Nephron progenitor cell (in vitro differentiated cells): ENCODE measurements at places on chromosomes 7 and 10.

GRCh38 chr7:147992698-147993097 is 597.9 kb upstream of the C7orf33 start:
- DNase-seq = no peak

DNA sequence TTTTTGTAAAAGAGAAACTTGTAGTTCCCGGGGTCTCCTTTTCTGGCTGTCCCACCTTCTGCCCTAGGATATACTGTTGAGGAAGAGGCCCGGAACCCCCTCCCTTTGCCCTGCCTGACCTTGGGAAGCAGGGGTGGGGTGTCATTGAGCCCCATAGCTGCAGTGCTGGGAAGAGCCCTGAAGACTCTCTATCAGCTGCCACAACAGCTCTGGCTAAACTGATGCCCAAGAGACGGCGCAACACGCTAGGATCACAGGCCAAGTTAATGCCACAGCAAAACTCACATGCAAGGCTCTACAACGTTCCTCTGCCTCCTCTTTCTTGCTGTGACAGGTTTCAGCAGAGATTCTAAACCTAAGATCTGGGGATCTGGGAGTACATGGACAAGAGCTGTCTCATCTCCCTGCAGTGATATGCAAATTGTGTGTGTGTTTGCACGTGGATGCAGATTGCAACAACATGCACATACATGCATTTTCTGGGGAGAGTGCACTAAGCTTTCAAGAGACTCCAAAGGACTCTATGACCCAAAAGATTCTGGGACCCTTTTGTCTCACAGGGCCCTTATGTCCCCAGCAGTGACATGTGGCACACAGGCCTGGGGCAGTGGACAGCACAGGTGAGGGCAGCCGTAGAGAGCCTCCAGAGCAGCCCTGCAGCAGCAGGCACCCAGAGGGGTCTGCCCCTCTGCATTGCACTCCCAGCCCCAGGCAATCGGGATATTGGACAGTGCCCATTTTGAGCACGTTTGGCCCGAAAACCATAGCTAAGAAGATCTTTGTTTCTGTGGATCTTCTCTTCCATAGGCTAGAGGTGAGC is 2.5 kb downstream of the RASSF4 start:
- no peak for DNase-seq

GRCh38 chr7:98909487-98909886 is 31.2 kb downstream of the TRRAP start:
- no peak for DNase-seq

GRCh38 chr7:135147899-135148721 is at the start of gene TMEM140:
TMEM140 (plus strand) TSS chr7:135148072; CDS start chr7:135164442, 16,370 bp downstream.
- DNase-seq = no peak

GRCh38 chr10:86065711-86066251 is 300.8 kb downstream of the GRID1 start:
- DNase-seq = no peak

- DNase-seq = no peak
Observed at GRCh38 chr7:55360486-55360885, 4.7 kb upstream of the LANCL2 start.

DNA sequence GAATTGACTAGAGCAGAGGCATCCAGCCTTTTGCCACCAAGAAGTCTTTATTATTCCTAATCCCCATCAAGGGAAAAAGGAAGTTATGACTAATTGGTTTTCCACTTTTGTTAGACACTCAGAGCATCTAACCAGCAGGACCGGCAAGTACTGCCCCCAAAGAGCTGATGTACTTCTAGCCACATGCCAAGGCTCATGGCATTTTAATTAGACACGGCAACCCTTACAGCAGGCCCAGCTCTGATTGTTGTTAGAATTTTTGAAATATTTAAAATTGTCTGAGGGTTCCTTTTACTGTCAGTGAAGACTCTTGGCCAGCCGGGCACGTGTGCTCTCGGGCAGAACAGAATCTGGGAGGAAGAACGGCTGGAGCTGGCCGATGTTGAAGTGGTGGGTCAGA is 114.8 kb downstream of the SPAG6 start:
- no peak for DNase-seq

DNA sequence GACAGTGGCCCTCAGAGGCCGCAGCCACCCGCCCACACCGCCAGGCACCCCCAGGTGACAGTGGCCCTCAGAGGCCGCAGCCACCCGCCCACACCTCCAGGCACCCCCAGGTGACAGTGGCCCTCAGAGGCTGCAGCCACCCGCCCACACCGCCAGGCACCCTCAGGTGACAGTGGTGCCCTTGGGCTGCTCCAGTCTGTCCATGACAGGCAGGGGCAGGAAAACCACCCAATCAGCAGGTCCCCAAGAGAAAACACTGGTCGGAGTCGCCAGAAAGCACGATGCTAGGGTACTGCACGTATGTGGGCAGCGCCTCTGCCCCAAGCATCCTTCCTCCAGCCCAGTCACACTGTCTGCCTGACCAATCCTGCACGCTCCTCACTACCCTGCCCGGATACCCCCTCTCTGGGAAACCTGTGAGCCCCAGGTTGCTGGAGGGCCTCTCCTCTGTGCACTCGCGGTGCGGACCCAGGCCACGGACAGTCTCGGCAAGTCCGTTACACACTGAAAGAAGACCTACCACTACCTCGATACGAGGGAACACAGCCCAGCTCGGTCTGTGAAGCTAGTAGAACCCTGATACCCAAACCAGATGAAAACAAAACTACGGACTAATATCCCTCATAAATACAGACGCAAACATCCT is 11.7 kb upstream of the GPR146 start:
- no peak for DNase-seq

DNA sequence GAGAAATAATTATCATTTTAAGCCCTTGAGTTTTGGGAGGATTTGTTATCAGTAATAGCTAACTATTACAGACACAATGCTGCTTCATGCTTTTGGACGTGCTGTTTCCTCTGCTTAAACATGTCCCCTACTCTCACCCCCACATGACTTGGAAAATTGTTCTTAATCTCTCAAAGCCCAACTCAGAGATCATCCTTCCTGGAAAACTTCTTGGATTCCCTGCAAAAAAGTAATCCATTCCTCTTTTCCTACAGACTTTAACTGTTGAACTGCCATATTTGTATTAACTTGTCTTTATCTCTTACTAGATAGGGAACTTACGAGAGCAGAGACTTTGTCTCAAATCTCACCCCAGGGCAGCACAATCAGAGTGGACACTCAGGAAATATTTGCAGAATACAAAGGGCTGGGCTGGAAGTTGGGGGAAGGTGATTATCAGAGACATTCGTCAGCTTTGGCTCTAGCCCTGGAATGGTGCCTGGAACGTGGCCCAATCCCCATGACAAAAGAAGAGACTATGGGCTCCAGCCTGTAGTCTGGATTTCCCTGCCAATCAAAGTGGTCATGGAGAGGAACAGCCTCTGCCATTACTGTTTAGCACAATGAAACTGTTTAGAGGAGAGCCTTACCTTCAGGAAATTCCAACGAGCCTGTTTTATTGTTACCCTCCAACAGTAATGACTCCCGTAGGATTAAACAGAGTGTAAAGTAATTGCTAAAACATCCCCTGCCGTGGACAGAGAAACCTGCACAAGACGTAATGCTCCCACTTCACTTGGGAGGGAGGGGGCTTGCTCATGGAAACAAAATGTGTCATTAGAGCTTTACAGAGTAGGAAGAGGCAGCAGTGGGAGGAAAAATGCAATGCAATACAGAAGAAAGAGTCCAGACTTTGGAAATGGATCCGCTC is 140.4 kb upstream of the AUTS2 start:
- no peak for DNase-seq

DNA sequence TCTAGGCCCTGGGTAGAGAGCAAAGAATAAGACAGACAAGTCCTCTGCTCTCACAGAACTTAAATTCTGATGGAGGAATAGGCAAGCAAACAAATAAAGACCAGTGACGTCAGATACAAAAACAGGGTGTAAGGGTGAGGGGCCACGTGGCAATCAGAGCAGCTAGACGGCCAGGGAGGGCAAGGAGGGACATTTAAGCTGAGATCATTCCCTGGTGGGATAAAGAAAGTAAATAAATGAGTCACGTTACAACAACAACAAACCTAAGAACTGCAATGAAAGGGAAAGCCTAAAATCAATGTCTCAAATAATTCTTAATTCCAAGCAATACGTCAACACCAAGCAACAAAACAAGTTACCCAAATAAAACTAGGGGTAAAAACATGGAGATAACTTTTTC is 21.8 kb downstream of the STN1 start:
- DNase-seq = no peak

GRCh38 chr7:47678641-47679380 is 96.9 kb upstream of the TNS3 start:
- DNase-seq = no peak

- no peak for DNase-seq
Observed at GRCh38 chr7:150823484-150824126, 23.0 kb downstream of the TMEM176A start.

DNA sequence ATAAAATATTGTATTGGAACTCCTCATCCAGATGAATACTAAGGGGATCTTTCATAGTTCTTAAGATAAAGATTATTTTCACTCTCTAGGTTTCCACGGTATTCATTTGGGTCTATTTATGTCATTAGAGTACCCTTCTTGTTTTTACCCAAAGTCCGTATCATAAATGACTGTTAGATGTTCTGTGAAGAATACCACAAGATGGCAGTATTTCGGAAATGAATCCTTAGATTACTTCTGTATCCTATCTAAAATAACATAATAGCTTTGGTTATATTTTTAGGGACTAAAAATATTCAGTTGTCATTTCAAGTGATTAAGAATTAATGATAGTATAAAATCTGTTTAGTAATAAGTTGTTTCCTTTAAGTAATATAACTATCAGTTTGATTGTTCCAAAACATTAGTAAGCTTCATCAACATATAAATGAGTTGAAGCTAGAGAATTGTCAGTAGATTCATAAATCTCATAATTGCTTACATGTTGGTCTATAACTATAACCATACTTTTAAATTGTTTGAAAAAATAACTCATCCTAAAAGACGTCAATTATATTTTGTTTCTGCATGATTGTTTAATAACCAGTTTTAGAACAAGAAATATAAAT is 337.5 kb upstream of the KCND2 start:
- no peak for DNase-seq

- DNase-seq = peak; percentile 48
Observed at GRCh38 chr7:27096768-27097514, 1.1 kb upstream of the HOXA1 start.

DNA sequence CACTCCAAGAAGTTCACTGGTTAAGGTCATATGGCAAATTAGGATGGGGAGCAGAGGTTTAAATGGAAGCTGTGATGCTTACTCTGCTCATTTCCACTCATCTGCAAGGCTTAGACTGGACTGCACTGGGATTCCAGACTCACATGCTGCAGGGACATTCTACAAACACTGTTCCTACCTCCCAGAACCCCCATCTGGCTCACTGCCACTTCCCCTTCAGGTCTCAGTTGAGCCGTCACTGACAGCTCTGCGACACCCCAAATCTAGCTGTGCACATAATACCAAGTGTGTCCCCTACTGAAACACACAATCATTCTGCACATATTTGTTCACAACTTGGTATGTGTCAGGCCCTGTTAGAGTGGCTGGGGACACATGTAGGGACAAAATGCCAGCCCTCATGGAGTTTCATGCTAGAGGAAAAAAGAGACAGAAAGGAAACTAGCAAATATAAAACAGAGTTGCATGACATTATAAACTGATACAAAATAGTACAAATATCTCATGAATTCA is 5.4 kb downstream of the PRKCQ start:
- no peak for DNase-seq

- DNase-seq = no peak
Observed at GRCh38 chr10:49034925-49035324, 80.4 kb downstream of the VSTM4 start.

DNA sequence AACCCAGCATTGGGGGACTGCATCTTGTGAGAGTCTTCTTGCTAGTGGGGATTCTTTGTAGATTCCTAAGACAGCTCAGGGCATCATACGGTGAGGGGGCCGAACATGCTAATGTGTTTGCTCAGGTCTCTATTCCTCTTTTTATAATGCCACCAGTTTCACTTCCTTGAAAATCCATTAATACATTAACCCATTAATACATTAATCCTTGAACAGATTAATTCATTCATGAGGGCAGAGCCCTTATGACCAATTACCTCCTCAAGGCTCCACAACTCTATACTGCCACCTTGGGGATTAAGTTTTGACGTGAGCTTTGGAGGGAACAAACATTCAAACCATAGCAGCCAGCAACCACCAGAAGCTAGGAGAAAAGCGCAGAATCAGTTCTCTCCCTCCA is 67.2 kb upstream of the POT1 start:
- DNase-seq = no peak

- no peak for DNase-seq
Observed at GRCh38 chr7:43083106-43083505, 29.3 kb upstream of the HECW1 start.

- DNase-seq = no peak
Observed at GRCh38 chr7:150686030-150686631, 625 bp downstream of the GIMAP2 start.

DNA sequence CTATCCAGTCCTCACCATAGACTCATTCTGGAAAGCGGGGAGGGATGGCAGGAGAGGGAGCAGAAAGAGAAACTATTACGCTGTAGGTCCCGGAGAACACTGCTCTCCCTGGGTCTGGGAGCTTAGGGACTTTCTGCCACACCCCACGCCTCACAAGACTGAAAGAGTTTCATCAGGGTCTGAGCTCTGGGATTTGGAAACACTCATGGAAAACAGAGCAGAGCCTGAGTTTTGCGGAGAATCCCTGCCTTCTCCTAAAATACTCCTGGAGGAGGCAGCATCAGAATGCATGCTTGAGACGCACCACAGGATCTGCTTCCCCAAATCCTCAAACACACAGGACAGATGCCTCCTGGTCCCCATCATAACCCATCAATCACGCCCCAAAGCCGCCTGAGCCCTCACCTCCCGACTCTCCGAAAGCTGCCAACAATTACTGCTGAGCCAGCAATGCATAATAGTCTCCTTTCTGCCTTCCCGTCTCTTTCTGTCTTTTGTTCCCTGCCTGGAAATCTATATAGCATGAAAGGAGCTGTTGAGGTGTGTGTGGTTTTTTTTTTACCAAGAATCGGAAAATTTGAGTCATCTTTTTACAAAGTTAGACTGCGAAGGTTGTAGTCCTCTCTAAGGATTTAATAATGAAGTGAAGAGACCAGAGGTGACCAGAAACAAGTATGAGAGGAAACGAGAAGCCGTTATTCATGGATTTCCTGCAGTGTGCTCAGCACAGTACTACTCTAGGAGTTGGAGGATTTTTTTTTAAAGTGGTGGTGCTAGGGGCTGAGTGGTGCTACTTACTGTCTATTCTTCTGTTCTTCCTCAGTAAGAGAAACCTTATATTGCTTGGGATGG is 37.7 kb downstream of the ASB13 start:
- no peak for DNase-seq

DNA sequence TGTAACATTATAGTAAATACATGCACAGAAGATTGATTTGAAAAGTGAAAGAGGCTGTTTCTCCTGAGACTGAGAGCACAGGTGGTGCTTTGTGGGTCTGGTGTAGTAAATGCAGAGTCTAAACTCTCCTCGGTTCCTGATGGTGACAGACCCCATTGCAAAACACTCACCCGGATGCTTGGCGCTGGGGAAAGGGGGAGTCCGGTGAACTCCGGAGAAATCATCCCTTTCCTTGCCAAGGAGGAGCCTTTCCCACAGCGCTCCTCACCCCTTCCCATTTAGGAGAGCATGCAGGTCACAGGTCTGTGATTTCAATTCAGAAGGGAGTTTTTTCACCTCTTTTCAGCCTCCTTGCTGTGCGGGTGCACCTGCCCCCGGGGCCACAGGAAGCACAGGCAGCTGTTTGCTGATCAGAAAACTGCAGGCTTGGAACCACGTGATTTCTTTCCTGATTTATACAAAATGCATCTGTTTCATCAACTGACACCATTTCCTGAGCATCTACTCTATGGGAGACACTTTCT is 75.6 kb upstream of the LYZL2 start:
- no peak for DNase-seq
